ENCODE measurements at places on chromosomes 13 and 19. TPM values are rescaled to one million over a fixed set of nuclear protein-coding genes. Genes with fewer than 3 reads are reported as not detected.
A peak's percentile ranks its signal among the peaks of the same experiment; 100 is the strongest.

The PLIN4 gene
- total RNA-seq: not detected

The C19orf85 gene
- total RNA-seq: not detected

The RXFP2 gene
- total RNA-seq: not detected

The ADAMTSL5 gene
- total RNA-seq: 5.6 TPM

The ZNF541 gene
- 0.99 TPM for total RNA-seq

The GGN gene
- not detected for total RNA-seq

The OR7C1 gene
- not detected for total RNA-seq

The ZIC5 gene
- not detected for total RNA-seq

The THSD1 gene
- 0.68 TPM for total RNA-seq

The UGGT2 gene
- total RNA-seq: 0.50 TPM

The IL11 gene
- 0.89 TPM for total RNA-seq

DNA sequence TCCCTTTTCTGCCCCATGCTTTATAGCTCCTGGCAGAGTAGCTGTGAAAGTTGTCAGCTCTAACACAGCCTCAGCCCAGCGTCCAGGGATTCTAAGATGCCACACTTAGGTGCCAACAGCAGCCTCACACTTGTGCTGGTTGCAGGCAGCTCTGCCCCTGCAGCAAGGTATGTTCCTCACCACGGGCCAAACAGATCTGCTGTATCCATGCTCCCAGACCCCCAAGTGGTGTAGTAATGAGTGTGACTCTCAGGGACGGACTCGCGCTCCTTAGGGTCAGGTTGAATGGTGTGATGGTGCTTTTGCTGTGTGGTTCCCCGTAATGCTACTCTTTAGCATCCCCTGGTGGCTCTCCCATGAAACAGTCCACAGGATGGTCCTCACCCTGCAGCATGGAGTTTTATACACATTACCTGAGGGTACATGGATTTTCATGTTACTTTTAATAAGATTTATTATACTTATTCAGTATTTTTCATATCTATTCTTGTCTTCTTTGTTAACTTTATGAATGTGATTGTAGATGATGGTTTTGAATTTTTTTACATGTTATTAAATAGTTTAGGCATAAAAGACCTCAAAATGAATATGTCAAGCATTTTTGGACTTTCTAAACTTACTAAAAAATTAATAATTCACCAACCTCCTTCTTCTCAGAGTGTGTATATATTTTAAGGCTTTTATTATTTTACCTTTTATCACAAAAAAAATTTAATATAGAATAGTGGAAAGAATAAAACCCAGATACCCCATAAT, 232.5 kb downstream of the SLC7A1 start:
- H3K27ac ChIP-seq: no peak overlapping the region
- peaks cover 7% of the 10 kb centered on the region for H3K4me1 ChIP-seq
- H3K36me3 ChIP-seq: peaks cover 4% of the 10 kb centered on the region
- peaks cover 23% of the 10 kb centered on the region for H3K27me3 ChIP-seq
- peak overlapping the region; percentile 36 for H3K4me3 ChIP-seq

GRCh38 chr19:49968279-49968922, 7.4 kb upstream of the SIGLEC11 start:
- no peak overlapping the region for H3K4me3 ChIP-seq
- DNase-seq: no peak
- peaks cover 9% of the 10 kb centered on the region for H3K27me3 ChIP-seq
- H3K4me1 ChIP-seq: no peaks in the 10 kb centered on the region
- no peaks in the 10 kb centered on the region for H3K36me3 ChIP-seq

GRCh38 chr13:113748101-113748861, 10.7 kb upstream of the TMEM255B start:
- DNase-seq: no peak
- H3K4me1 ChIP-seq: peaks cover 3% of the 10 kb centered on the region
- H3K27ac ChIP-seq: no peak overlapping the region
- no peaks in the 10 kb centered on the region for H3K27me3 ChIP-seq
- no peaks in the 10 kb centered on the region for H3K36me3 ChIP-seq

- no peak for DNase-seq
- peaks cover 9% of the 10 kb centered on the region for H3K4me1 ChIP-seq
- peaks cover 4% of the 10 kb centered on the region for H3K36me3 ChIP-seq
- H3K4me3 ChIP-seq: peak overlapping the region; percentile 92
Measured at GRCh38 chr19:1252221-1252820, 3.9 kb downstream of the MIDN start.

DNA sequence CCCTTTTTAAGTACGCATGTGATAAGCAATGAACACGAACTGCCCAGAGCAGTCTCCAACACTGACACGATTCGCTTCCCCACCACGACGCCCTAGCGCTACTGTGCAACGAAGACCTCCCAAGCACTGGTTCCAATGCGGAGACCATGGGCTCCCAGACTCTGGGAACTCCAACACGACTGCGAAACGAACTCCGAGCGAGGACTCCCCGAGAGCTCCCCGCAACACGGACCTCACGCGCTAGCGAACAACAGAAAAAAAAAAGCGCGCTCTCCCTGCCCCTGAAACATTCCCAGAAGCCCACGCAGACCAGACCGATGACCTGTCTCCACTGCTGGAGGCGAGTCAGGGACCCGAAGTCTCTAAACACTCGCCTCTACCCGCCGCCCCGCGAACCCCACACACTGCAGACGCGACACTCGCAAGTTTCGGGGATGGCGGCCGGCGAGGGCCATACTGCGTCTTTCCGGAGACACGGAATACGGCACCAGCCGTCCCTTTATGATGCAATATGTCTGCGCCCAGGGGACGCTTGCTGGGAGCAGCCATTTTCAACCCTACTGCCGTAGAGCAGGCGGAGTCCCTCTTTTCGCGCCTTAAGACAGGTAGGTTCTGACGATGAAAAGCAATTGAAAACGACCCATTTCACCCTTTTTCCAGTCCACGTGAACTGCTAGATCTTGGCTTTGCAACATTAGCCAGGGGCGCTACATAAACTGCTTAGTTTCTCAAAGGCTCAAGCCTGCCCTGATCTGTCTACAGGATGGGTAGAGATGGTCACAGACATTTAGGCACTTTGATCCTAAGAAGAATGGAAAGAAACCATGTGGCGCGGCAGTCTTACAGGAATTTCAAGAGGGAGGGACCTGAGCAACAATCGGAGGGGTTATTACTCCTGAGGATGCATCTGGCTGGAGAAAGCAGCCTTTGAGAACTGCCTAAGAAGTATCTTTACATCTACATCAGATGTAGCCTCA, at the start of gene ZNF577:
TSS of gene ZNF577 (minus strand) at position 430 of the 977 bp plus-strand sequence. CDS start 7,569 bp downstream, outside the sequence.
- H3K27ac ChIP-seq: peak within 1 kb of the TSS; percentile 88
- peaks cover 5% of the 10 kb centered on the region for H3K36me3 ChIP-seq
- no peaks in the 10 kb centered on the region for H3K27me3 ChIP-seq
- H3K4me3 ChIP-seq: peak within 1 kb of the TSS; percentile 92

DNA sequence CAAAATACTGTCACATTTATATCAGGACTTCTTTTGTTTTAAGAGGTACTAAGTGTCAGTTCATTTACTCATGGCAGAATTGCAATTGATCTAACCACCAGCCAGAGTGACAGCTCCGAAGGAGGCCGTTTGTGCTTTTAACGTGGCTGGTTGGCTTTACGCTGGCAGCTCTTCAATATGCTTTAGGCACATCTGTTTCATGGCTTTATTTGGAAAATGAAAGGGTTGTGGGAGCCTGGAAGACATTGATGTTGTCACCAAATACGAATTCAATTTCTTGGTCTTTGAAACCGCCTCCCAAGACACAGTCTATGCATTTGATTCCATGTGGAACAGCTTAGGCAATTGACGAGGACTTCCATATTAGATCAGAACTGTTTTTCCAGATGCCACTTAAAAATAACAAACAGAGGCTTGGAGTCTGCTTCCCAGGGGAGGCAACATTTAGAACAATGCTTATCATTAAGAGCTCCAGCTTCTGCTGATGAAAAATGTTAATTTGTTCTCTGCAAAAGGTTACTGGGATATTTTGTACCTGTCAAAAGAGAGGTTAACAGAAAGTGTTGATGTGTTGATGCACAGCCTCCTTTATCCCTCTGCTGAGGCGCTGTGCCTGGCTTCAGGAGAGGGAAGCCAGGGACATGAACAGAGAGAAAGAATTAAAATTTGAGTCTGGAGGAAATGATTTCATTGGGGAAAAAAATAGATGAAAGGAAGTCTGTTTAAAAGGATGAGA, 64.0 kb upstream of the TNFRSF19 start:
- no peaks in the 10 kb centered on the region for H3K36me3 ChIP-seq
- H3K27ac ChIP-seq: no peak overlapping the region
- H3K27me3 ChIP-seq: peaks cover 32% of the 10 kb centered on the region
- no peaks in the 10 kb centered on the region for H3K4me1 ChIP-seq

DNA sequence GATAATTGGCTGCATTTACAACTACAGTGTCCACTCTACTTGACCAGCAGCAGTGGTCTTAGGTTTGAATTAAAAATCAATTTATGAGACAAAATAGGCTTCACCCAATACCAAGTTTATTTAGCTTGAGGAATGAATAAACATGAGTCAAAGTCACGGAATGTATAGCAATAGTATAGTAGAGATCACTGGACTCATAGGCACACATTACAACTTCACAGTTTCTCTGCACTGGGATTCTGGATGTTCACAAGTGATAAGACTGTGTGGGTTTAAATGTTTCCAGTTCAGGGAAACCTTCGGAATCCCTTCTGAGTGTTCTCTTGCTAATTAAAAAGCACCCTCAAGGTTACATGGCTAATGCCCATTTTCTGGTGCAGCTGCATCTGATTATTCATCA, 1064.9 kb downstream of the SLITRK5 start:
- no peak overlapping the region for H3K27ac ChIP-seq
- no peak for DNase-seq
- H3K4me1 ChIP-seq: no peaks in the 10 kb centered on the region
- no peaks in the 10 kb centered on the region for H3K27me3 ChIP-seq
- no peak overlapping the region for H3K4me3 ChIP-seq
- no peaks in the 10 kb centered on the region for H3K36me3 ChIP-seq

GRCh38 chr13:27000686-27001085, 170.9 kb downstream of the USP12 start:
- peaks cover 6% of the 10 kb centered on the region for H3K4me1 ChIP-seq
- no peak overlapping the region for H3K4me3 ChIP-seq
- H3K27ac ChIP-seq: no peak overlapping the region
- H3K36me3 ChIP-seq: peaks cover 4% of the 10 kb centered on the region
- H3K27me3 ChIP-seq: peaks cover 75% of the 10 kb centered on the region

- H3K4me3 ChIP-seq: no peak overlapping the region
- H3K27me3 ChIP-seq: peaks cover 33% of the 10 kb centered on the region
- H3K4me1 ChIP-seq: no peaks in the 10 kb centered on the region
- H3K27ac ChIP-seq: no peak overlapping the region
- DNase-seq: no peak
Measured at GRCh38 chr13:106348075-106348840, 187.2 kb downstream of the EFNB2 start.

DNA sequence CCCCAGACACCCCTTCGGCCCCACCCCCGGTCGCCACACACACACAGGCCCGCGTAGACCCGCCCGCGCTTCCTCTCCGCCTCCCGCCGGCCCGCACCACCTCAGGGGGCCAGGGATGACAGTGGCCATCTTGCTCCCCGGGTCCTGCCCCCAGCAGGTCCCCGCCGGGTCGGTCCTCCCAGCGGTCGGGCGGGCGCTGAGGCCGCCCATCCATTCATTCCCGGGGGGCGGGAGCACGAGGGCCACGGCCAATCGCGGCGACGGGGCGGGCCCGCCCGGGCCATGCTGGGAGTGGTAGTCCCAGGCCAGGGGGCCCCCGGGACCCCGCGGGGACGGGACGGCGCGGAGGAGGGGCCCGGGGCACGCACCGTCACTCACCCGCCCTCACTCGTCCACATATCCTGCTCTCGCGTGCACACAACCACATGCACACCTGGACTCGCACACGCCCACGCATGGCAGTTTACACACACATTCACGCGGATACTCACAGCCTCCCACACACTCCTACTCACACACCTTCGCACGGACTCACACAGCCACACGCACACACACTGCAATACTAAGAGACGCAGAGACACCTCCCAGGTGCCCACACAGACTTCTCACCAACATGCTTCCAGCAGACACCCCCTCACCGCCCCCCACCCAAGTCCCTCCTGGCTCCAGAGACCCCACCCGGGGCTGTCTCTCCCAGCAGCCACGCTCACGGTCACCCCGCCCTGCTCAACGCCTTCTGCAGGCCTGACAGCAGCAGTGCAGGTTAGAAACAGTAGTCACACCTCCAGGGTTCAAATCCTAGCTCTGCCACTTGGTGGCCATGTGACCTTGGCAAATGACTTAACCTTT, at the start of gene DPF1:
TSS of gene DPF1 (minus strand) at position 209 of the 849 bp plus-strand sequence. CDS start at position 129, 80 bp downstream.
- H3K27ac ChIP-seq: no peak within 1 kb of the TSS
- H3K27me3 ChIP-seq: peaks cover 67% of the 10 kb centered on the region
- peaks cover 9% of the 10 kb centered on the region for H3K36me3 ChIP-seq
- peak; percentile 32 for DNase-seq
- H3K4me1 ChIP-seq: peaks cover 21% of the 10 kb centered on the region
- peak within 1 kb of the TSS; percentile 87 for H3K4me3 ChIP-seq

DNA sequence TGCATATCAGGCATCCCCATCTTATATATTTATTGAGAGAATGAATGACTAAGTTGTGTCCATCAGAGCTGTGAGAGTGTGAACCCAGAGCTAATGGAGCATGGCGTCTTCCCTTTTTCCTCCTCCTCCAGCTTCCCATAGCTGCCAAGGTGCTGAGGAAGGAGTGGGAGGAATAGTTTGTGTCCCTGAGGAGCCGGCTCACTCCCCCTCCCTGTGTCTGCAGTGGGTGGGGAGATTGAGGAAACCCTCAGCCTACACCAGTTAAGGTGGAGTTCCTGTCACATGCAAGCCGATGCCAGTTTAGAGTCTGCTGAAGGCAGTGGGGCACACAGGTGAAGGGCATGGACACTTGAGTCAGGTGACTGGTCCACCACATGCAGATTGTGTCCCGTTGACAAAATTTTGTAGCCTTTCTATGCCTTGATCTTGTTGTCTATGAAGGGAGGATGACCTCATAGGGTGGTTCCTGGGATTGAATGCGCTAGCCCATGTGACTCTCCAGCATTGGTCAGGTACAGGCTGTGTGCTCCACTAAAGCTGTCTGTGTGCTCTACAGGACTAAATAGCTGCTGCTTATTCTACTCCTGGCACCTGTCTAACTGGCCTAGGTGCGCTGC, 47.6 kb upstream of the GPI start:
- no peaks in the 10 kb centered on the region for H3K27me3 ChIP-seq
- H3K4me1 ChIP-seq: peaks cover 40% of the 10 kb centered on the region
- DNase-seq: no peak
- H3K36me3 ChIP-seq: peaks cover 3% of the 10 kb centered on the region
- peak overlapping the region; percentile 96 for H3K27ac ChIP-seq

DNA sequence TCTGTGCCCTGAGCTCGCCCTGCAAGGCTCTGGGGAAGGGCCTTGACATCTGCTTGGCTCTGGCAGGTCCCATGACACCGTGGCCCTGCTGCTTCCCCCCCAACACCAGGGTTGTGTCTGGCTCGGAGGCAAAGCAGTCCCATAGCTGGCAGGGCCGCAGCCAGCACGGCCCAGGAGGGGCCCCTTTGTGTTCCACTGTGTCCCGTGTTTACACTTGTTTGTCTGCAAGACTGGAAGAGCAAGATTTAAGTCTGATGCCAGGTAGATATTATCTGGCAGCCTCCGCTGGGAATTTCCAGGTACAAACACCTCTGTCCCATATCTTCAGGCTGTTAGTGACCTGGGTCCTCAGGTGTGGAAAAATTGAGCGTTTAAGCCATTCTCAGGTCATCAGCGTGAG, 44.3 kb downstream of the MCF2L start:
- H3K4me1 ChIP-seq: peaks cover 3% of the 10 kb centered on the region
- no peak for DNase-seq
- no peaks in the 10 kb centered on the region for H3K27me3 ChIP-seq
- no peak overlapping the region for H3K4me3 ChIP-seq

Data from T-helper 17 cell (primary cell).